Naive B cell (primary cell): ENCODE measurements at places on chromosomes 11 and 22.
A peak's percentile ranks its signal among the peaks of the same experiment; 100 is the strongest.

DNA sequence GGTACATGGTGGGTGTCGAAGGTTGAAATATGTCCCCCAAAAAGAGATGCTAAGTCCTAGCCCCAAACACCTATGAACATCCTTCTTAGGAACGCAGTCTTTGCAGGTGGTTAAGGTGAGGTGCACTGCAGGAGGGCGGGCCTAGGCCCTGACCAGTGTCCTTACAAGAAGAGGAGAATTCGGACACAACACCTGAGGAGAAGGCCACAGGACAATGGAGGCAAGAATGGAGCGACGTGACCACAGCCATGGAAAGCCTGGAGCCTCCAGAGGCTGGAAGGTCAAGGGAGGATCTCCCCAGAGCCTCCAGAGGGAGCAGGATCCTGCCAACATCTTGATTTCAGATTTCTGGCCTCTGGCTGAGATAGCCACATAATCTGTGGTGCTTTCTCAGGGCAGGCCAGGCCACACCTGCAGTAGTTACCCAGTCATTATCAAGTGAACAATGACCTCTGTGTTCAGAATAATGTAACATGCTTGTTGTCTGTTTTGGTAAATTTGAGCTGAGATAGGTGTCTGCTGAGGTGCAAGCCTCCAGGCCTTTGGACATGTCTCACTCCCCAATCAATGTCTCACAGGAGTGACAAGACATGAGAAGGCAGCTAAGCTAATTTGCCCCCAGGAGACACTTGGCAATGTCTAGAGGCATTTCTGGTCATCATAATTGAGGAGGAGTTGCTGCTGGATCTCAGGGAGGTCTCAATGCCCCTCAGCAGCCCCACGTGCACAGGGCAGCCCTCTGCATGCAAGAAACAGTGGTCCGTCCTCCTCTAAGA is 498.9 kb downstream of the BRD1 start:
- no peaks in the 10 kb centered on the region for H3K36me3 ChIP-seq
- DNase-seq = no peak
- H3K4me3 ChIP-seq = no peak overlapping the region
- no peaks in the 10 kb centered on the region for H3K4me1 ChIP-seq
- H3K27me3 ChIP-seq = peaks cover 12% of the 10 kb centered on the region
- H3K27ac ChIP-seq = peak overlapping the region; percentile 47

DNA sequence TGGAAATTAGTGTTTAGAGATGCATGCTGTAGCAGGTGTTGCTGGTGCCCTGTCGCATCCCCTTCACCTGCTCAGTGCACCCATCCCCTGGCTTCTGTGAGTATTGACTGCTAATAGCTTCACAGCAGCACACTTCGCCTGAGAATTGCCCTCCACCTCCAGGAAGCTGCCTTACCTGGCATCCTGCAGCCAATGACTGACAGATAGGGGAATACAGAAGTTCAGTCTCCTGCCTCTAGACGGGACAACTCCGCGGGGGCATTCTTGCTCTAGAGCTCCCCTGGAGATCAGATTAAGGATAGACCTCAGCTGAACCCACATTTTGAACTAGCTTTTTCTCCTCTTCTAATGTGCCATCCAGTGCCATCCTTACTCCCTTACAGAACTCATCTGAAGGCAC is 9.3 kb upstream of the CD3E start:
- peaks cover 6% of the 10 kb centered on the region for H3K4me1 ChIP-seq
- DNase-seq = no peak
- no peak overlapping the region for H3K4me3 ChIP-seq

GRCh38 chr11:130785380-130786116 is 130.7 kb downstream of the SNX19 start:
- peaks cover 6% of the 10 kb centered on the region for H3K27me3 ChIP-seq
- H3K4me1 ChIP-seq = no peaks in the 10 kb centered on the region
- no peaks in the 10 kb centered on the region for H3K36me3 ChIP-seq
- no peak for DNase-seq
- H3K4me3 ChIP-seq = no peak overlapping the region

GRCh38 chr22:30265823-30266444 is 717 bp downstream of the OSM start:
- peaks cover 42% of the 10 kb centered on the region for H3K4me1 ChIP-seq
- no peaks in the 10 kb centered on the region for H3K27me3 ChIP-seq
- DNase-seq = peak; percentile 87
- peak overlapping the region; percentile 95 for H3K4me3 ChIP-seq
- H3K27ac ChIP-seq = peak overlapping the region; percentile 99
- H3K36me3 ChIP-seq = no peaks in the 10 kb centered on the region

DNA sequence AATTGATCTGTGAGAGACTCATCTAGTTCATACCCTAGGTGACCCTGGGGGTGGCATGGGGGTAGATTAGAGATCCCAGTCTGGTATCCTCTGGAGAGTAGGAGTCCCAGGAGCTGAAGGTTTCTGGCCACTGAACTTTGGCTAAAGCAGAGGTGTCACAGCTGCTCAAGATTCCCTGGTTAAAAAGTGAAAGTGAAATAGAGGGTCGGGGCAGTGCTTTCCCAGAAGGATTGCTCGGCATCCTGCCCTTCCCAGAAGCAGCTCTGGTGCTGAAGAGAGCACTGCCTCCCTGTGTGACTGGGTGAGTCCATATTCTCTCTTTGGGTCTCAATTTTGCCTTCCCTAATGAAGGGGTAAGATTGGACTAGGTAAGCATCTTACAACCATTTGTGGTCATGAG is 653 bp downstream of the IL18BP start:
- no peak for DNase-seq
- H3K36me3 ChIP-seq = no peaks in the 10 kb centered on the region
- peaks cover 48% of the 10 kb centered on the region for H3K4me1 ChIP-seq

GRCh38 chr11:122711831-122712381 is 56.4 kb downstream of the UBASH3B start:
- H3K27ac ChIP-seq = peak overlapping the region; percentile 52
- DNase-seq = no peak
- H3K4me3 ChIP-seq = no peak overlapping the region
- H3K36me3 ChIP-seq = no peaks in the 10 kb centered on the region
- peaks cover 69% of the 10 kb centered on the region for H3K4me1 ChIP-seq

GRCh38 chr22:50626314-50626849 is 1.6 kb downstream of the ARSA start:
- DNase-seq = no peak
- H3K4me3 ChIP-seq = peak overlapping the region; percentile 73
- no peaks in the 10 kb centered on the region for H3K27me3 ChIP-seq
- H3K27ac ChIP-seq = no peak overlapping the region
- no peaks in the 10 kb centered on the region for H3K36me3 ChIP-seq

DNA sequence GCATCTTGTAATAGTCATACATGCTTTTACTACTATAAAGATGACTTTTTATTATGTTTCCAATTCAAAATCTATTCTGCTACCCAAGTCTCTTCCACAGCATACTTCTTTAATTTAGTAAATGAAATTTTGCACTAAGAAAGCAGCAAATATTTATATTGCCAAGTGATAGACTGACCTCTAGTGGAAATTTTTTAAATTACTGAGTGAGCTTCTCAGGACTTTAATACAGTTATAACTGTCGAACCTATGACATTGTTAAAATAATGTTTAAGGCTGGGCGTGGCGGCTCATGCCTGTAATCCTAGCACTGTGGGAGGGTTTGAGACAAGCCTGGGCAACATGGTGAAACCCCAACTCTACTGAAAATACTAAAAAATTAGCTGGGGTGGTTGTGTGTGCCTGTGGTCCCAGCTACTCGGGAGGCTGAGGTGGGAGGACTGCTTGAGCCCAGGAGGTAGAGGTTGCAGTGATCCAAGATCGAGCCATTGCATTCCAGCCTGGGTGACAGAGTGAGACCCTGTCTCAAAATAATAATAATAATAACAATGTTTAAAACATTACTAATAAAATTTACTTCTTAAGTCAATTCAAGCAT is 27.3 kb downstream of the STK33 start:
- H3K4me1 ChIP-seq = no peaks in the 10 kb centered on the region
- peaks cover 9% of the 10 kb centered on the region for H3K36me3 ChIP-seq
- peak overlapping the region; percentile 10 for H3K27ac ChIP-seq
- peak; percentile 46 for DNase-seq
- H3K27me3 ChIP-seq = no peaks in the 10 kb centered on the region

DNA sequence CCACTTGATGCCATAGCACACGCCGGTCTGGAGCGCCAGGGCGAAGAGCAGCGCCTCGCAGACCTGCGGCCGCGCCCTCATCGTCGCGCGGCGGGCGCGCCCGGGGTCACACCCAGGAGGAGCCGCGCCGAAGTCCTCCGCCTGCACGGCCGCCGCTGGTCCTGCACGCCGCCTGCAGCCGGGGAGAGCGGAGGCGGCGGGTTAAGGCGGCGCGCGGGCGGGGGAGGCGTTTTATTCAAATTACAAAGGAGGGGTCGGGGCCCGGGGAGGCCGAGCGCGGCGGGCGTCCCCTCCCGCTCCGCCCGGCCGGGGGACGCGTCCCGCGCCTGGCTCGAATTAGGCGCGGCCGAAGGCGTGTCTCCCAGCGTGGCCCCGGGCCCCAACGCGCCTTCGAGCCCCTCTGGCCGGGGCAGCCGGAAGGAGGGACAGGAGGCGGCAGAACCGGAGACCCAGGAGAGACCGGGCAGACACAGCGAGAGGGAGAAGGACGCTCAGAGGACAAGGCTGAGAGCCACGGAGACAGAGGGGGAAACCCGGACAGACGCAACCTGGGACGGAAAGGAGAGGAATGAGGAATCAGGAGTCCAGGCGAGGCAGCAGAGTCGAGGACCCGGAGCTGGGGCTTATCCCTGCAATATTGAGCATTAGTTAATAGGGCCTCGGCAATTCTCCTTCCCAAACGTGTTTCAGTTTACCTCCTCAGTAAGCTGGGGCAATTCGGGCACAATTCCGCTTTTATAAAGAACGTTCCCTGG is at the start of gene WNT11:
WNT11 (minus strand) TSS at position 176 of the 755 bp plus-strand sequence; CDS start at position 81, 95 bp downstream.
- H3K27me3 ChIP-seq = peaks cover 56% of the 10 kb centered on the region
- peak; percentile 21 for DNase-seq
- H3K4me3 ChIP-seq = peak within 1 kb of the TSS; percentile 95
- peaks cover 34% of the 10 kb centered on the region for H3K4me1 ChIP-seq
- peak within 1 kb of the TSS; percentile 25 for H3K27ac ChIP-seq
